Stimulated activated CD8-positive, alpha-beta memory T cell treated with anti-CD3 and anti-CD28 coated beads, Interleukin-4, amount 100 ng/mL, for 4 hours (primary cell): ENCODE measurements at places on chromosomes 4 and X.

DNA sequence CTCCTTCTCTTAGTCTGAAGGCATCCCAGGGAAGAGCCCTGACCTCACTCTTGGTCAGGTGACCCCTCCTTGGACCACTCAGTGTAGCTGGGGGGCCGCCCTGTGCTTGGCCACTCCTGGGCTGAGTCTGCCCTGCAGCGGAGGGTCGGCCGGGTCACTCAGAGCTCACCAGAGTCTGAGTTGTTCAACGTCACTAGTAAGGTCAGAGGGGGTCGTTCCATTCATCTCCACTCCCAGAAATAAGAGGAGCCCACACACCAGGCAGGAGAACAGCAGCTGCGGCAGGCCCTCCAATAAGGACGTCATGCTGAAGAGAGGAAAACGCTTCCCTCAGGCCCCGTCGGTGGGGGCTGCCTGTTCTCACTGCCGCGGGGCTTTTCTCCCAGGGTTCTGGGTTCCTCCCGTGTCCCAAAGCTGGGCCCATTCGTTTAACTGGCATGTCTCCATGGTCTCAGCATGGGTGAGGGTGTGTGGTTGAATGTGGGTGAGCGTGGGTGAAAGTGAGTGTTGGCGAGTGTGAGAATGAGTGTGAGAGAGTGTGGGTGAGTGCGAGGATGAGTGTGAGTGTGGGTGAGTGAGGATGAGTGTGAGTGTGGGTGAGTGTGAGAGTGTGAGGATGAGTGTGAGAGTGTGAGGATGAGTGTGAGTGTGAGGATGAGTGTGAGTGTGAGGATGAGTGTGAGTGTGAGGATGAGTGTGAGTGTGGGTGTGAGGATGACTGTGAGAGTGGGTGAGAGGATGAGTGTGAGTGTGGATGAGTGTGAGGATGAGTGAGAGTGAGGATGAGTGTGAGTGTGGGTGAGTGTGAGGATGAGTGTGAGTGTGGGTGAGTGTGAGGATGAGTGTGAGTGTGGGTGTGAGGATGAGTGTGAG is 47.7 kb downstream of the ING2 start:
- DNase-seq: no peak

GRCh38 chr4:81634165-81634564 is 162.5 kb upstream of the RASGEF1B start:
- DNase-seq: no peak

GRCh38 chrX:2220296-2220695 is 280.5 kb downstream of the DHRSX start:
- DNase-seq: no peak

DNA sequence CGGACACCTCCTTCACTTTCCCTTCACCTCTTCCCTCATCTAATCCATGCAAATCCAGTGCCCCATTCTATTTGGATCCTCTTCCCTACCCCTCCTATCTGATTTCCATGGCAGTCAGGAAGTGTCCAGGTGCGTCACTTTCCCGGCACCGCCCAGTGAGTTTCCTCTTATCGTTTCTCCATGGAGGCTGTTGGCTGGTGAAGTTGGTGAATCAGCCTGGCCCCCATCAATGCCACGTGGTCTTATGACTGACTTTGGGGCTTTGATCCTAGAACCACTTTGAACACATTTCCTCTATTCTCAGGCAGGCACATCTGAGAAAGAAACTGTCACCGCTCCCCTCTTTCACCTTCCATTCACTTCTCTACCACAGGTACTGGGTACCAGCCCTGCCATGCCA is 137.8 kb downstream of the CEP135 start:
- no peak for DNase-seq
